ENCODE measurements at places on chromosomes 13 and 19.

DNA sequence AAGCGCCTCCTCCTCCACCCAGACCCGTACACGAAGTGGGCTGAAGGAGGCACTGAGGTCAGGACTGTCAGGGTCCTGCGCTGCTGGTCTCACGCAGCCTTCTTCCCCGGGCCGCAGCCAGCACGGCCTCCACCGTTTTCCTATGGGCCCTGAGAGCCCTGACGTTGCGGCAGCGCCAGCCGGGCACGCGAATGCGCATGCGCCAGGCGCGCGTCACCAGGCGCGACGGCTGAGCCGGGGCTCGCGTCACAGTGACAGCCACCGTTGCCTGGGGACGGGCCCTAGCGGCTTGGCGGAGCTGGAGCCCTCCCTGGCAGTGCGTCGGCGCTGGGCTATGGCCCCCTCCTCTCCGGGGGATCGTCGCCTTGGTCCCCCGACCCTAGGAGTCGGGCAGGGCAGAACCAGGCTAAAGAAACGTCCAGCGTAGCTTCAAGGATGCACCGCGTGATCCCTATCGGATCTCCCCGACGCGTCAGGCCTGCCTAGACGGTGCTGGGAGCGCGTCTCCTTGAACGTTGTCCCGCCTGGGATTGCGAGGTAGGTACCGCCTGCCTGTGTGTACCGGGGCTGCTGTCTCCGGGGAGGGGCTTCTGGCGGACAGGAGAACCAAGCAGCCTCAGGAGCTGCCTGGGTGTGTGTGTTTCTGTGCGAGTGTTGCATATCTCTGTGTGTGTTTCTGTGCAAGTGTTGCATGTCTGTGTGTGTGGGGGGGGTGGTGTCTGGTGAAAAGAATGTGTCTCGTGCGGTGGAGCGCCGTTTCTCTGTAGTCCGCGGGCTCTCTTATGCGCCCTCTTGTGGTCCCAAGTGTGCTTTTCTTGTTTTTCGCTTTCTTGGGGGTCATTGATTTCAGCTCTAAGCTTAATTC lies 43.2 kb downstream of the ZNF571 start:
- DNase-seq, result no peak

DNA sequence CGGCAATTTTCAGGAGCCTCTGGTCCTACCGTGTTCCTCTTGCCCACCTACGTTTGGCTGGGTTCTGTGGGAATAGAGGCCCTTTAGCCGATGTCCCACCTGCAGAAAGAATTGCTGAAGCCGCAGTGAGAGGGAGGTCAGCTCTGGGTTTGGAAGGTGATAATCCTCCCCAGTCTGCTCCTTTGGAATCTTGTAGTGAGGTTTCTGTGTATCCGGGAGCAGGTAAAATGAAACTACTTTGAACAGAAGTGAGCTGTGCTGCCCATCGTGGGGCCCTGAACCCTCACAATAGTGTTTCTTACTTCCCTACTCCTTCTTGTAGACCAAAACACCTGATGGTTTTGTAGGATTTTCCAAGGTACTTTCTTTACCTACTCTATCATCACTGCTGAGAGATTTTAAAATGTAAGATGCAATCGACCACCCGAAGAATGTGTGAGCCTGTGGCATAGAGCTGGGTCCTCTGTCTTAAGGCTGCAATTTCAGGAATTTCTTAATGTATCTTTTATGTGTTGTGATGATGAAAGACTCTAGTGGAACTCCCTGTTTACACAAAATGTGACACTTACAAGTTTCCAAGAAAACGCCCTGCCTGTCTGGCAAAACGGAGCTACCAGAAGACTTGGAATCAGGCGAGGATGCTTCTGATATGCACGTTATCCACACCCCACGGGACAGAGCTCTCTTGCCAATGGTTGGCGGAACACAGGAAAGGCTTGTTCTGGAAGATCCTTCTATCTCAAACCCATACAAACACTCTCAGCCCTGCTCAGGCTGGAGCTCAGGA lies 76.1 kb downstream of the RGCC start:
- DNase-seq, result no peak

GRCh38 chr19:48719263-48720171 lies at the start of gene MAMSTR:
MAMSTR (minus strand) TSS chr19:48719725; CDS start chr19:48719031, 694 bp downstream.
- no peak for DNase-seq

DNA sequence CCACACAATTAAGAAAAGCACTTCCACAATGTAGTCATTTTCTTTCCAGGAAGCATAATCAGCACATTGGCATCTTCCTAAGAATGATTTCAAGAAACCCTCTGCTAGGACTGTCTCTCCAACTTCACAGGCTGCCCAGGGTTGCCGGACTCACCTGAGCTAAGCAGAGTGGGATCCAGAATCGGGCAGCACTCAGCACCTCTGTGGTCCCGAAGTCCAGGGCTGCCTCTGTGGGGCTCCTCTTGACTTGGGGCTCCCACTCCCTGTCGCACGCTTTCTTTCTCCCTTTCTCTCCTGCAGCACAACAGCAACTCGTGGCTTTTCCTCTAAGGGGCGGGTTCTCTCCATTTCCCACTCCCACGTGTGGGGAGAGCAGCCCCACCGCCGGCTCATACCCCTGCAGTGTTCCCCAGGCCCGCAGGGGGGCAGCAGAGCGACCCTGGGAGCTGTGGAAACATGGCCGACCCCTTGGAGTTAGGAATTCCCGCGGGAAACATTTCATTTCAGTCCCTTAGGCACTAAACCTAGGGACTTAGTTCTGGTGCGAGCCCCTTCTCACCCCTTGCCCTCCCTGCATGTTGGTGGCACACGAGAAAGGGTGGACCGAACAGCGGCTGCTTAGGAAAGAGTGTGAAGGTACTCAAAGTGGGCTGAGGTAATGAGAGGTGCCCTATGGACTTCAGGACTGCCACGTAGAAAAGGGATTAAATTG lies at the start of gene TMEM272:
Gene TMEM272 (minus strand): TSS at position 316 of the 712 bp plus-strand sequence. CDS start 6,647 bp downstream, outside the sequence.
- DNase-seq, result no peak

DNA sequence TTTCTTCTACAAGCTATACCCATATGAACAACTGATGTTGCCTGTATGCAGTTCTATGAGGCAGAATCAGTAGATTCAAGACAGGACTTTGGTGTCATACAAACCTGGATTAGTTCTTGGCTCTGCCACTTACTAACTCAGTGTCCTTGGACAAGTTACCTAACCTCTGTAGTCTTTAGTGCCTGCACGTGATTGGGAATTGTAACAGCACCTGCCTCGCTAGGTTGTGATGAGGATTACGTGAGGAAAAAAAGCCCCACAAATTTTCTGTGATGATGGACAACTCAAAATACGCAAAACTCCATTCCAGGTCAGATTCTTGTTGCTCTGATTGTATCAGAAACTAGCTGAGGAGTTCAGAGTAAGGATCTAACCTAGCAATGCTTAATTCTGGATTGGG lies 89.3 kb downstream of the LRCH1 start:
- DNase-seq, result no peak

DNA sequence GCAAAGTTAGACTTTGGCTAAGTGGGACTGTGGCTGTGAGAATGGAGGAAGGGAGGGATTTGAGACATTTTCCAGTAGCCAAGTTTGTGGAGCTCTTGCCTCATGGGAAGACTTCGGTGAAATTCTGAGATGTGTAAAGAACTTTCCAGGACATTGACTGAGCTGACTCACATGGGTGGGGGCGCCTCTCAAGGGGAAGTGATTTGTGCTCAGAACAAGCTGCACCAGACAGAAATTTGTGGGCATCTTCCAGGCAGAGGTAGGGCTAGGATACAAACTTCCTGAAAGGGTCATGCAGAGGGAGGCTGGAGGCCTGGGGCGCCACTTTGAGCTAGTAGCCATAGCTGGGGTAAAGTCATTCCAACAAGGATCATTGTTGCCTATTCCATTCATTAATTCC lies 9.8 kb upstream of the SIGLEC10 start:
- no peak for DNase-seq

DNA sequence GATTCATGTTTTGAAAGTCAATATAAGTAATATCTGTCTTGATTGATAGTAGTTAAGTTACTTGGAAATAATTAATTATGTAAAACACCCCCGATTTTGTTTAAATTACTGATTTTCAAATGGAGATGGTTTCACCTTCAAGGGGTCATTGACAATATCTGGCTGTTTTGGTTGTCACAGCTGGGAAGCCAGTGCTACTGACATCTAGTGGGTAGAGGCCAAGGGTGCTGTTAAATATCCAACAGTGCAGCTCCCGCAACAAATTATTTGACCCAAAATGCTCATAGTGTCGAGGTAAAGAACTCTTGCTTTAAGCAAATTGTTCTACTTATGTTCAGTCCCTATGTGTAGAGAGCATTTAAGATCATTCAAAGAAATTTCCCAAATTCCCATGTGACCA lies 50.6 kb upstream of the PCDH20 start:
- no peak for DNase-seq

DNA sequence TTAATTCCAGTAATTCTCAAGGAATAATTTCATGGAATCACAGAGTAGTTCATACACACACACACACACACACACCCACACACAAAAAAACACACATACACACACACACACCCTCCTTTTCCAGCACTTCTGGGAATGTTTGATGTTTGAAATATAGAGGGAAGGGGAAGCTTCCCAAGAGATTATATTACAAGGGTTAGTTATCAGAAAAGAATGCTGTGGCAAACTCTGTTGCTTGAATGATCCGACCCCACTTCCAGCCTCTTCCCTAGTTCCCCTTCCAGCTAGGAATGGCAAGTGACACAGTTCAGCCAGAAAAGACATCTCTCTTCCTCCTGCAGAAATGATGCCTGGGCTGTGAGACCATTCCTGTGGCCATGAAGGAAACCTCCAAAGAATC lies 49.9 kb downstream of the KCTD12 start:
- no peak for DNase-seq

GRCh38 chr13:57045826-57046546 lies 94.7 kb upstream of the PRR20A start:
- no peak for DNase-seq

GRCh38 chr19:40542202-40542859 lies 34.3 kb upstream of the SHKBP1 start:
- DNase-seq, result no peak

- no peak for DNase-seq
Measured at GRCh38 chr19:45638930-45639729, at the start of gene EML2. EML2 (minus strand) TSS chr19:45639397; CDS start chr19:45639376, 21 bp downstream.

- no peak for DNase-seq
Measured at GRCh38 chr19:49613374-49613773, 22.4 kb downstream of the PRR12 start.

DNA sequence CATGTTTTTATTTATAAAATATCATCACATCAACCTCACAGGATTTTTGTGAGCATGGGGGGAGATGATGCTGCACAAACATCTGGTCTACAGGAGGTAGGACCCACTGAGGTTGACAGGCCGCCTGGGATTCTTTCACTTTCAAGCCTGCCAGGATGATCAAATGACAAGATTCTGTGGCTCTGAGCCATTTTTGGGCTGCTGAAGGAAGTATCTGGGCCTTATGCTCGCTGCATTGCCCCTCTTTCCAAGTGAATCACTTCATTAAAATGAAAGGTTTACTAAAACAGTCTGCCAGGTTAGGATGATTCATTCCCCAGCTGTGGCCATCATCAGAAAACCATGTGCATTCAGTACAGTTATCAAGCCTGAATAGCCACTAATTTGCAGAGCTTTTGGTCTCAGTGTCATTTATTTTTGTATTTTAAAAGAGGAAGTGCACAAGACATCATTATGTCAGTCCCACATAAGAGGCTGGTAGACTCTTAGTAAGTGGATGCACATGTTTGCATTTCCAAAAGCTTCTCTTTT lies 34.4 kb downstream of the STARD13 start:
- DNase-seq, result no peak

DNA sequence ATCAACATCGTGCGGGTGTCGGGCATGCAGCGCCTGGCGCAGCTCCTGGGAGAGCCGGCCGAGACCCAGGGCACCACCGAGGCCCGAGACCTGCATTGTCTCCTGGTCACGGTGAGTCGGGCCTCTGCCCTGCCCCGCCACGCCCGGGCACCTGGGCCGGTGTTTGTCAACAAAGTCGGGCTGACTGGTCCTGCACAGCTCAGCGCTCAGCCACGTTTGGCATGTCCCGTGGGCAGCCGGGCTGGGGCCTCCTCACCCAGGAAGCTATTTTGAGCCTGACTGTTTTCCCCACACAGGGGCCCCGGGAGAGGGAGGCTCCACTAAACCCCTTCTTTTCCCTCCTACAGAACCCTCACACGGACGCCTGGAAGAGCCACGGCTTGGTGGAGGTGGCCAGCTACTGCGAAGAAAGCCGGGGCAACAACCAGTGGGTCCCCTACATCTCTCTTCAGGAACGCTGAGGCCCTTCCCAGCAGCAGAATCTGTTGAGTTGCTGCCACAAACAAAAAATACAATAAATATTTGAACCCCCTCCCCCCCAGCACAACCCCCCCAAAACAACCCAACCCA lies 1.3 kb downstream of the GADD45B start:
- peak; percentile 38 for DNase-seq

- DNase-seq, result no peak
Measured at GRCh38 chr13:39682788-39683187, 27.3 kb downstream of the COG6 start.

- peak; percentile 46 for DNase-seq
Measured at GRCh38 chr19:14218620-14219330, 12.8 kb upstream of the ADGRL1 start.

DNA sequence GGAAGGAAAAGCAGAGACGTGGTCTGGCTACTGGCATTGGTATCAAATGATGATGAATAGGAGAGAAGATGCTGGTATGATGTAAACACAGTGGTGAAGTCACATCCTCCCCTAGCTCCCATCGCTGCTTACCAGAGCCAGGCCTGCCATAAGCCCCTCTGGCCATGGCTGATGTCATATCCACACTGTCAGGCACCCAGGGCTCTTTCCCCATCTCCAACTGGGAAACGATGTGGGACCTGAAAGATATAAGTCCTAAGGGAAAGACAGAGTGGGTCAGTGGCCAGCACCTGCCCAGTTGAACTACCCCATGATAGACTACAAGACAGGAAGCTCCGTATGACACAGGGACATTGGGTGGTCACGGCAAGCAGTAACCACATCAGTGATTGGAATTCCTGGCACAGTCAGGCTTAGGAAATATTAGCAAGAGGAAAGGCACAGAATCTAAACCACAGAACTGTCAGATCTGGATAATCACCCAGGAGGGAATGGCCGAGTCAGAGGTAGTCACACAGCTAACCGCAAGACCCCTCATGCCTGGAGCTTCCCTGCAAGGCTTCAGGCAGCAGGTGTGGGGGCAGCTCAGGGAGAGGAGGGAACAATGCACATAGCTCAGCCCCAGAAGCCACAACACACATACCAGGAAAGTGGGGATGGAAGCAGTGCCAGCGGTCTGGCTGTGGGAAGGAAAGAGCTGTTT lies 3.8 kb downstream of the ZNF792 start:
- DNase-seq, result no peak

GRCh38 chr13:27250833-27251165 lies 559 bp upstream of the RPL21 start:
- DNase-seq, result no peak

- no peak for DNase-seq
Measured at GRCh38 chr13:51793570-51794271, 10.2 kb downstream of the DHRS12 start.

- DNase-seq, result no peak
Measured at GRCh38 chr13:50386541-50387050, 371.4 kb downstream of the KCNRG start.

DNA sequence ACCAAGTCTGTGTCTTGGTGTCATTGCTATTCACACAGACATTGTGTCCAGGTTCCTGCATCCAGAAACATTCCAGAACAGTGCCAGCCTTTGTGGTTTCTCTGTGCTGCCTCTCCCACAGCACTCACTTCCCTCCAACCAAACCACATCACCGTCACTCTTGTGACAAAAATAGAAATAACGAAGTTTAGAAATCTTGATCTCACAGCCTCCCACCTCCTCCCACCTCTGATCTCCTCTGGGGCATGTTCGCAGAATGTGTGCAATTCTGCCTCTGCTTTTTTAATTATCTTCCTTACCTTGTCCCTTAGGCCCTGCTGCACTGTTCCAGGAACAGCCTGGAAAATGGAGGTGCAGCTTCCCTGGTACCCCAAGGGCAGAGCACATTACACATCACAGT lies 8.7 kb upstream of the SERPINE3 start:
- no peak for DNase-seq

All from anterior cingulate cortex (tissue), 58 donors.